SJSA1 (cell line): ENCODE measurements at places on chromosomes 12 and 14. TPM values are rescaled to one million over a fixed set of nuclear protein-coding genes. Genes with fewer than 3 reads are reported as not detected.

DNA sequence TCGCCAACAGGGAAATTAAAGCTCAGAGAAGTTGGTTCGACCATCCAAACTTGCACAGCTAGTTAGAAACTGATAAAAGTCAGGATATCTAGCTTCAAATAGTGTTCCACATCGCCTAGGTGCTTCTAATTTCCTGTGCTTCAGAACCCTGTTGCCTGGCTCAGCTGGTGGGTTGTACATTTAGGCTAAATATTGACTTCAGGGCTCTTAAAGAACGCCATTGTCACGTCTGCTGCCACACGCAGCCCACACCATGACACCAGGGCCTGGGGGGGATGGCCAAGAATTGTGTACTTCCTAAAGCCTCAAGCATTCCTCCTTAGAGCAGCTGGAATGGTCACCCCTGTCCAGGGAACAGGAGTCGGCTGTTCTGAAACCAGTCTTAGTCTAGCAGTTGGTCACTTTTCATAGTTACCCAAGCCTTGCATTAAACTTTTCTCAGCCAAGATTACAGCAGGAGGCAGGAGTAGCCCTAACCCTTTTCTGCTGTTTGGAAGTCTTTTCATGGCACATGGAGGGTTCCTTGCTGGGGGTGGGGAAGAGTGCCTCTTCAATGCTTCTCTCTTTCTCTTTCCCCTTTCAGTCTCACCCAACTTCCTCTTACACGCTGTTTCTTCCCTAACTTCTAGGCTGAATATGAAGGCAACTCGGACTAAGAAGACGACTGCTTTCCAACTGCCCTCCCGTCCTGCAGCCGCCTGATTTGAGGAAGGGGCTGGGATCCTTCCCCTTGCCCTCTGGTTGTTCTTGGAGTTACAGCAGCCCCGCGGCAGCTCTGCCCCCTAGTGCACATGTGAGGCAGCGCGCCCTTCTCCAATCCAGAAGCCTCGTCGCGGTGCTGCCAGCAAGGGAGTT, 17.1 kb downstream of the FOS start:
- H3K27me3 ChIP-seq = no peaks in the 10 kb centered on the region
- peak overlapping the region; percentile 97; the same call in 1 of the 2 replicates for H3K27ac ChIP-seq
- H3K4me1 ChIP-seq = peaks cover 18% of the 10 kb centered on the region
- H3K36me3 ChIP-seq = no peaks in the 10 kb centered on the region

Gene MMP14
- total RNA-seq = 101 and 117 TPM in 2 replicates

Gene CLEC2D
- 3.4 and 6.9 TPM in 2 replicates for total RNA-seq

Gene MYH6
- total RNA-seq = not detected in 2 replicates

Gene PAPLN
- 0.38 and 2.4 TPM in 2 replicates for total RNA-seq
